Bone marrow (tissue), 2 donors: ENCODE measurements at places on chromosomes 2 and 18.

DNA sequence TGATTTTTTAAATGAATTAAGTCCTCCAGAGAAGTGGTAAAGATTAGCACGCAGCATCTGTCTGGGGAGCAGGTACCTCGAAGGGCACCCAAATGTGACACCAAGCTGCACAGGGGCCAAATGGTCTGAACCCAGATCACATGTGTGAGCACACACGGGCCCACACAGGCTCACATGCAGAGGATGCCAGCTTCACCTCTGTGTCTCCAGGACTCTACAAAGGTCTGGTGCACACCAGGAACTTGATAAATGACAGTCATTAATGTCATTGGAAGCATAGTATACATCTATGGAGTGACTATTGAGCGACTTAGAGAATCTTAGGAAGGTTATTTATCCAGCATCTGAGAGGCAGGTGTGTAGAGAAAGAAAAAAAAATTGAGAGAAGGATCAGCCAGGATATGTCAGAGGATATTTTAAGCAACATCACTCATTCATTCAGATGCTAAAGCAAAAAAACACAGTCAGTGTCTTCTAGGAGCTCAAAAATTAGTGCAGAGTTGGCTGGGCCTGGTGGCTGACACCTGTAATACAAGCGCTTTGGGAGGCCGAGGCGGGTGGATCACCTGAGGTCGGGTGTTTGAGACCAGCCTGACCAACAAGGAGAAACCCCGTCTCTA, 23.2 kb downstream of the GYPC start:
- no peak for DNase-seq

- DNase-seq = no peak
These were observed 34.1 kb upstream of the SOS1 start for GRCh38 chr2:39154944-39155343.

GRCh38 chr2:85674417-85674816, 6.4 kb upstream of the SFTPB start:
- no peak for DNase-seq

DNA sequence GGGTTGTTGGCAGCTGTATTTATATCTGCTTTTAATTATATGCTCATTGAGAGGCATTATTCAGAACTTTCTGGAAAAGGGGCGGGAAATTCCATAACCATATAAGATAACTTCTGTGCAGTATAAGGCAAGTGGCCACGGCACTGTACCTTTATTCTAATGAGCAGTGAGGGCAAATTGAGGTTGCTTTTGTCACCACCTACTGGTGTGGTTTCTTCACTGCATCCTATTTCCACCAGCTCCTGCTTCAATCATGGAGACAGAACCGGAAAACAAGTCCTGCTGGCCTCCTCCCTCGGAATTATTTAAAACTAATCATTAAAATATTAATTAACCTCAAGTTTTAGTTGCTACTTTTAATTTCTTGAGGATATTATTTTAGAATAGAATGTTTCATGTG, 759.4 kb downstream of the CBLN2 start:
- DNase-seq = no peak

DNA sequence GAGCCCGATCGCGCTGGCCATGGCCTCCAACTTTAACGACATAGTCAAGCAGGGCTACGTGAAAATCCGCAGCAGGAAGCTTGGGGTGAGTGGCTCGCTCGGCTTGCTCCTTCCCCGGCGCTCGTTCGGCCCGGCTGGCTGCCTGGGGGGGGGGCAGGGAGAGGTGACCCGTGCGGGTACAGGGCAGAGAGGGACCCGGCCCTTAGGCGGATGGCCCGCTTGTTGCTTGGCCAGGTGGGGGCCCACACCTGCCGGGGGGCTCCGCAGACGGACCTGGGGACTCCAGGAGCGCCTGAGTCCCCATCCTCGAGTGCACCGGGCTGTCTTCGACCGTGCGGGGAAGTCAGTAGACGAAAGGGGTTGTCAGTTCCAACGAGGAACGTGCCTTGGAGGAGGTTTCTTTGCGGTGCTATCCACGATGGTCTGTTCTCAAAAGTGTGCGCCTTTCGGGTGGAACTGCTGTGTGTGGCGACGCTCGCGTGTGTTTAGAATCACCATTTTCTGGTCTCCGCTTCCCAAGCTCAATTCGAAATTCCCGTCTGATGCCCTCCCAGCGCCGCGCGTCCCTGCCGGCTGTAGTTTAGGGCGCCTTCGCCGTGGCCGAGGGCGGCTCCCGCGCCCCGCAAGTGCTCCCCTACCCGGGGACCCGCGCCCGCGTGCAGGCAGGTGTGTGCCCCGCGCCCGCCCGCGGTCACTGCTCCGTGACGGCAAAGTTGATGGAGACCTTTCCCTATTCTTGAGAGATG, 711 bp downstream of the DOK6 start:
- no peak for DNase-seq

GRCh38 chr2:187875261-187876141, 321.3 kb upstream of the TFPI start:
- no peak for DNase-seq

DNA sequence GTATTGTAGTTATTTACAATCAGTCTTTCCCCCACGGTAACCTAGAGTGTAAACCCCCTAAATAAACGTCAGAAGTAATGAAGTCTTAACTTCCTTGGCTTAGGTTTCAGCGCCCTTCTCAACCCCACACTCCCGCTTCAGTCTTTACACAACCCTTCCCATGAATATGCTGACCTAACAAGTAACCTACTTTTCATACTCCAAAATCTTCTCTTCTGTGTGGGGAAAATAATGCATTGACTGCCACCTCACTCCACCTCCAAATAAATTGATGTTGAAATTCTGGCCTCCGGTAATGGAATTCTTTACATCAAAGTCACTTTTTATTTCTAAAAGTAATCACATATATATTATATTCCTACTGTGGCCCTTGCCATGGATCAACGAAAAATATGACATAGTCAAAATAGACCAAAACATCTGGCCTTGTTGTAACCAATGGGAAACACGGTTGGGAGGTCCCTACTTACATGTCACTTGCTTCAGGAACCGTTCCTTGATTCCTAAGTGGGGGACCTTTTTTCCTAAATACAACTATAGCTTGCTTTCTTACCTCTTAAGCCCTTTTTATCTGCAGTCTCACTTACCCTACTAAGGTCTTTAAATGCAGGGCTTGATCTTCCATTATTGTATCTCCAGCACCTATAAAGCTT, 961 bp downstream of the GEN1 start:
- DNase-seq = no peak

GRCh38 chr2:173138962-173139361, 63.3 kb downstream of the MAP3K20 start:
- no peak for DNase-seq

DNA sequence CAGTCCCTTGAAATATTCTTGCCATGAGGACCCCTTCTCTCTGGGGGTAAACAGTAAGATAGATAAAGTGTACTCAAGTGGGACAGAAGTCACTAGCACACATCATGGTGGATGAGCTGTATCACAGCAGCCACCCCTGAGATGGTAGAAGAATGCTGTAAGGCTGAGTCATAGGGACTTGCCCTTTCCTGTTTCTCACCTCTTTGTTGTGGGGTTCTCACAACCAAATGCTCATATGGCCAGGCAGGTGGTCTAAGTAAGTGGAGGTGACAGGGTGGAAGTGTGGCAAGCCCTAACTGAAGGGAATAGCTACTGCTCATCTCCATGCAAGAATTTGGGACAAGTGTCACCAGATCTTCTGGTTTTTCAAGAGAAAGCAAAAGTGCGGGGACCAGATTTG, 202.7 kb upstream of the SLC14A2 start:
- no peak for DNase-seq

- DNase-seq = no peak
These were observed 46.3 kb upstream of the RTN4 start for GRCh38 chr2:55096586-55096985.

- no peak for DNase-seq
These were observed 610.4 kb downstream of the ERBB4 start for GRCh38 chr2:211928201-211928600.

GRCh38 chr18:24397131-24397693, 412 bp downstream of the OSBPL1A start:
- peak; percentile 52 for DNase-seq

DNA sequence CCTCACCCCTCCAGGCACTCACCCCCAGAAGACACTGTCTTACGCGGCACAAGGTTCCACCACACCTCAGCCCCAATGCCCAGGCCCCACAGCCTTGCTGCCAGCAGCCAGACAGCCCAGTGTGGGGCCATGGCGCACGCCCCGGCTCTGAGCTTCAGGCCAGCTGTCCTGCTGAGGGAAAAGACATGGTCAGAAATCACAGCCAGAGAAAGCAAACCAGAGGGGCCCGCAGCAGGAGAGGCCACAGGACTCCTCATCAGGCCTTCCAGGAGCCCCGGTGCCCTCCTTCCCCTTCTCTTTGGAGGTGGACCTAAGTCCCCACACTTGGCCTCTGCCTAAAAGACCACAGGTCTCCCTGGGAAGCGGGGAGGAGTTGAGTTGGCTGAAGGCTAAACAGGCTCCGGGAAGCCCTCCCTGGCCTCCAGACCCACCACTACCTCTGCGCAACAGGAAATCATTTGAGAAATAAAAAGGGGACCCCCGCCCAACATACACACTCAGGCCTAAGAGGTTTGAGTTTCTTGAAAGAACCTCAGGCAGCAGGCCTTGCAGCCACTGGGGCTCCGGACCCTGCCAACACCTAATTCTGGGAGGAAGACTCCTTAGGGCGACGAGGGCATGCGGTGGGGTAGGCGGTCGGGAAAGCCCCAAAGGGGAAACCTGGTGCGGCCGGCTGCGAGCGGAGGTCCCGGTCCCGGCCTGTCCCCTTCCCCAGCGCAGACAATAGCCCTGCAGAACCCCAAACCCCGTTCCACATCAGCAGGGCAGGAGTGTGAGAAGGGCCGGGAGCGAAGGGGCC, 1.9 kb downstream of the SEMA4C start:
- DNase-seq = no peak

DNA sequence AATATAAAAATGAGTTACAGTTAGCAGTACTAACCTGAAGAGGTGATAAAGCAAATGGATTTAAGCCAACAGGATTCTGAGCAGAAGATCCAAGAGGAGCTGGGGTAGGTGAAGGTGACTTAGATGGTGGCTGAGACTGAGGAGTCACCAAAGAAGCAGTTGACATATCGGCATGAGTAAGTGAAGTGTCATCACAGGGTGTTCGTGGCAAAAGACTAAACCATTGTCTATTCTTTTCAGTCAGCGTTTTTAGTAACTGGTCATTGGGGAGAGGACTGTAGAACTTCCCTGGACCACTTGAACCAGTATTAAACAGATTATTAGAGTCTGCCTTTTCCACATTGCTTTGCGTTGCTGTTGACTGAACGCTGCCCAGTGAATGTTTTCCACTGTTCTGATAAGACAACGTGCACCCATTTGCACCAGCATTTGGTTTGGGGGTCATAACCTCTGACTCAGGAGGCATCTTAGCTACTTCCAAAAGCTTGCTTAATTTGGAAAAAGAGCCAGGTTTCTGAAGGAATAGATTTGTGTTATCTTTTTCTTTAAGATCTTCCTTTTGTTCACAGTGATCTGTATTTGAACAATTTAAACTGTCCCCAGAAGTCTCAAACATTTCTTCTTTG, 63.3 kb upstream of the WDSUB1 start:
- no peak for DNase-seq

DNA sequence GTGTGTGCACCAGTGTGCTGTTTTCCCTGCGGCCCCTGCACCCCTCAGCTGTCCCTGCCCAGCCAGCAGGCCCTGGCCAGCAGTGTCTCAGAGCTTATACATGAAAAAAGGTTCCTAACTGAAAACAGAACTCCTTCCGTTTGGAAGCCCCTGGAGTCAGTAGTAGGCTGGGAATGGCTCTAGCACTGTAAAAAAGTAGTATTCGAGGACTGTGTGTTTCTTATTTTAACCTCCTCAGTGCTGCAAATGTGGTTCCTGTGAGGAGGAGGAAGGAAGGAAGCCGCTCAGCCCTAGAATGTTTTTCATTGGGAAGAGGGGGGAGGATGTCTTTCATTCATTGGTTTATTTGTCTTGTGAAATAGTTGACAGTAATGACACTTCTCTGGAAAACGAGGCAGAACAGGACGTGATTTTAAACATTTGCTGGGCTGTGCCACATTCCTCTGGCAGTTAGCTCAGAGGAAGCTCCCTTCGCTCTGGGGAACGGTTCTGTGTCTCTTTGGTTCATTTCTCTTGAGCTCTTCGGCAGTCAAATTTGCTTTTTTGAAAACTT, 103.5 kb downstream of the SPTBN1 start:
- no peak for DNase-seq

GRCh38 chr2:85744055-85744454, 9.7 kb upstream of the ATOH8 start:
- no peak for DNase-seq

- no peak for DNase-seq
These were observed 794 bp upstream of the CHCHD5 start for GRCh38 chr2:112583497-112584133.

DNA sequence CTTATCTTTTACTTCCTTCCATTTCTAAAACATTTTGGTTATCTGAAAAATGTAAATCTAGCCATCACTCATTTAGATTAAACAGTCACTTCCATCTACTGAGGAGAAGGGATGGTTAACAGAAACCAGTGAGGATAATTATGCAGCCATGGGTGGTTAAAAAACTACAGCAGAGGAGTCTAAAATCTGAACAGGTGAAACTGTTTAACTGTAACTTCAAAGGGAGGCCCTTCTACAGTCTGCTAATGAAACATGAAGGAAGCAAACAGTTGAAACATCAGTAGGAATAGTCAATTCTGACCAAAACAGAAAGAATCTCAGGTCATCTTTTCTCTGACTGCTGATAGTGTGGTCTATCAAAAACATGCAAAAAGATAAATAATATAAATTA, 71.0 kb downstream of the DTNB start:
- DNase-seq = no peak

DNA sequence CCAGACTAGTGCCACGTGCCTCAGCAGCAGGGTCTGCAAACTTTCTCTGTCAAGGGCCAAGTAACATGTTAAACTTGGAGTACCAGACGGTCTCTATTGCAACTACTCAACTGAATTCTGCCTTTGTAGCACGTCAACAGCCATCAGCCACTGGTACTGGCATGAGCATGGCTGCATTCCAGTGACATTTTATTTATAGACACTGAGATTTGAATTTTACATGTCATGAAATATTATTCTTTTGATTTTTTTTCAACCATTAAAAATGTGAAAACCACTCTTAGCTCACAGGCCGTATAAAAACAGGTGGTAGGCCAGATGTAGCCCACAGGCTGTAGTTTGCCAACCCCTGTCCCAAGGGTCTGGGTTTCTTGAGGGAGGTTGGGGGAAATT, 199.7 kb downstream of the TPGS2 start:
- no peak for DNase-seq

- no peak for DNase-seq
These were observed 160.1 kb downstream of the ALK start for GRCh38 chr2:29761278-29761677.

DNA sequence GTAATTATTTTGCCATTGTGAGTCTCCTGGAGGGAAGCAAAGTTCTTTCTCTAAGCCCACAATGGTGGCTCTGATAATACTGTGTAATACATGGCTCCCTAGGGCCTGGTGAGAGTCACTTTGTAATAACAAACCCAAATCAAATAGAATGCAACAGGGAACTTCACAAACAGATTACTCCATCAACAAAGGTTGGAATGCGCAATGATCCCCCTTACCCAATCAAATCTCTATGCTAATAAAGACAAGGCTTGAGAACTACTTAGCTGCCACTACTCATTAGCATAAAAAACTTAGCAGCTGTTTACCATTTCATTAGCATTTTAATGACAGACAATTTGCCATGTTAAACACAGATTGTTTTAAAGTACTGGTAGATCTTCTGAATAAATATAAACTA, 285.6 kb upstream of the SESTD1 start:
- no peak for DNase-seq
